Vagina (tissue), 2 donors: ENCODE measurements at places on chromosomes 12 and 14.
A peak's percentile ranks its signal among the peaks of the same experiment; 100 is the strongest.

GRCh38 chr12:45655743-45656142, 73.8 kb upstream of the ARID2 start:
- DNase-seq, result no peak

- DNase-seq, result no peak
Measured at GRCh38 chr12:120693848-120694247, 6.9 kb downstream of the MLEC start.

- DNase-seq, result no peak
Measured at GRCh38 chr12:116320791-116321217, 43.3 kb upstream of the MED13L start.

GRCh38 chr12:71935594-71935993, 3.1 kb upstream of the TPH2 start:
- DNase-seq, result no peak

DNA sequence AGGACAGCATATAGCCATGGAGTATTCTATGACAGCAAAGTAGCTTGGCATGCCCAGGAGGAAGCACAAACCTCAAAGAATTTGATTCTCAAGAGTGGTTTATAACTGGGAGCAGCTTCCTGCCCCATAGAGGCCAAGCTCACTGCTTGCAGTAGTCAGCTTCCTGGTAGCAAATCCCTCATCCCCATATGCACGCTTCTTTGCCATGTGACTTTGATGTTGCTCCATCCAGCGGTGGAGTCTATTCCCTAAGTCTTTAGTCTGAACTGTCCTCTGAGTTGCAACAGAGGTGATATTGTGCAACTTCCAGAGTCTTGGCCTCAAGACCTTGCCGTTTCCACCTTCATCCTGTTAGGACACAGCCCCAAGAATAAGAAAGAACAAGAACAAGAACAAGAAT, 996.8 kb upstream of the TMEM132C start:
- DNase-seq, result peak; percentile 52
